ENCODE measurements at places on chromosomes 5 and 9.

DNA sequence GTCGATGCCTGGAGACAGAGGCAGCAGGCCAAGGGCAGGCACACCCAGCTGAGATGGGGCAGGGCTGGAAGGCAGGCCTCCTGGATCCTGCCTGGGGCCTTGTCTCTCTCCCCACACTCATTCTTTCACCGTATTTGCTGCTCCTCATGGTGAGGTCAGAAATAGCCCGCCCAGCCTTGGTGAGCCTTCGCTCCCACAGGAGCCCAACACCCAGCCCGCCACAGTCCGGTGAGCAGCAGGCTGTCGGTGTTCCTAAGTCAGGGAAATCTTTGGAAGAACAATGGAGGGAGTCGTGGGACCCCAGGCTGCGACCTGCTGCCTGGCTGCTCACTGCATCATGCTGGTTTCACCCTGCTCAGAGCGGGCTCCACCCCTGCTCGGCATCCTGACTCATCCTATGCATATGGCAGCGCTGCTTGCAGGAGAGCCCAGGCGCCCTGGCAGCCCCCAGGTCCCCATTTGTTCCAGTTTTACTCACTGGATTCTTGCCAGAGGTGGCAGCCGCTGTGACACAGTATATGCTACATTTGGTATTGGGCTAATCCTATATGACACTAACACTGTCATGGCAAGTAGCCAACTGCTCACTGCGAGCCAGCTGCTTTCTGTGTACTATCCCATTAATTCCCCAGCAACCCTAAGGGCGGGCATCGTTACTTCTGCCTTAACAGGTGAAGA is 53.2 kb upstream of the NCS1 start:
- no peak for DNase-seq
- H3K27me3 ChIP-seq: no peaks in the 10 kb centered on the region
- H3K4me1 ChIP-seq: no peaks in the 10 kb centered on the region
- H3K36me3 ChIP-seq: peaks cover 16% of the 10 kb centered on the region
- H3K4me3 ChIP-seq: no peak overlapping the region

DNA sequence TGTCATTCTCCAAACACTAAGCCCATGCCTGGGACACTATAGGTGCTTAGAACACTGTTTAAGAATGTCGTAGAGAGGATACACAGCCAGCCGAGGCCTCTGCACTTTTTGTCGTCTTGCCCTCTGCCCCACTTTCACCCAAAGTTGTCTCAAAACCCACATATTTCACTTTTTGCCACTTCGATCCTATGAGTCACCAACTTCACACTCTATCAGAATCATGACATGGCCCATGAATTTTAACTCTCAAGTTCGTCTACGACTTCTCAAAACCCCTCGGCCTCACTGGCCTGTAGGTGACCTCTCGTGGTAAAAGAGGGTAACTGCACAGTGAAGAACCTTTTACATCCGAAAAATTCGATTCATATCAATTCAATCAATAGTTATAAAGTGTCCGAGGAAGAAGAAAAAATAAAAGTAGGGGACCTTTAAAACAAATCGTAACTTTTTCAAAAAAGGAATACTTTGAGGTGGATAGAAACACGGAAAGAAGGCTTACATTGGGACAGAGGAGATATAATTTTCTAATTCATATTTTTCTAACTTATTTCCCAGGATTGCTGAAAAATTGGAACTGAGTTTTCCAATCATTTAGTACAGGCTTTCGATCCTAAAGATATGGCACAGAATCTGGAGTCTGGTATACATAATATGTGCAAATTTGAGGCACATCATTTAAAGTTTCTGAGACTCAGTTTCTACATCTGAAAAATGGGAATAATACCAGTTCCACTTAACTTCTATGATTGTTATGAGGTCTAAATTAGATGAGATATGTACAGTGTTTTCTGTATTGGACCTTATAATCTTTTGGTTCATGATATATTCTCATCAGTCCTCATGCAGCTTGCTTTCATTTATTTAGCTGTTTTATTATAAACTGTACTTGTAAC is 122.6 kb downstream of the APBA1 start:
- DNase-seq: peak; percentile 11
- H3K36me3 ChIP-seq: no peaks in the 10 kb centered on the region
- H3K27ac ChIP-seq: no peak overlapping the region
- H3K4me3 ChIP-seq: no peak overlapping the region
- no peaks in the 10 kb centered on the region for H3K27me3 ChIP-seq

GRCh38 chr5:82522897-82523296 is 244.7 kb upstream of the RPS23 start:
- DNase-seq: no peak
- no peaks in the 10 kb centered on the region for H3K27me3 ChIP-seq
- H3K27ac ChIP-seq: no peak overlapping the region
- no peak overlapping the region for H3K4me3 ChIP-seq
- H3K36me3 ChIP-seq: no peaks in the 10 kb centered on the region

DNA sequence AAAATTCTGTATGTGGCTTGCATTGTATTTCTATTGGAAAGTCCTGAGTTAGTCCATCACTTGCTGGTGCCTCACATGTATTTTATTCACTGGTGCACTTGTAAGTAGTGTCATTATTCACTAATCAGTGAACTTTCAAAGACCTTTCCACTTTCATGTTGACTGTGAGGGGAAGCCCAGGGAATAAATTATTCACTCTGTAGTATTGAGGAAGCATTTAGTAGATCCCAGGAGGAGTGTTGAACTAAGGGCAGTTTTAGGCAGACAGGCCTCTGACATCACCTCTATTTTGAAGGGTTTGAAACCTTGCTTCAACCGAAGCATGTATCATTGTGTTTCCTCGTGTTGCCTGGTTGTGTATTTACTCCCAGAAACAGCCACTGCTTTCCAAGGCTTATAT is 705.4 kb upstream of the RIOK2 start:
- DNase-seq: no peak
- no peak overlapping the region for H3K4me3 ChIP-seq
- no peaks in the 10 kb centered on the region for H3K36me3 ChIP-seq
- no peak overlapping the region for H3K27ac ChIP-seq
- H3K27me3 ChIP-seq: no peaks in the 10 kb centered on the region

GRCh38 chr9:108479989-108480652 is 375.7 kb downstream of the ACTL7B start:
- H3K27ac ChIP-seq: no peak overlapping the region
- no peak overlapping the region for H3K4me3 ChIP-seq
- H3K4me1 ChIP-seq: no peaks in the 10 kb centered on the region

- no peak for DNase-seq
- no peaks in the 10 kb centered on the region for H3K4me1 ChIP-seq
- H3K4me3 ChIP-seq: no peak overlapping the region
- no peak overlapping the region for H3K27ac ChIP-seq
These were observed 269.1 kb upstream of the MSX2 start for GRCh38 chr5:174455301-174455700.

DNA sequence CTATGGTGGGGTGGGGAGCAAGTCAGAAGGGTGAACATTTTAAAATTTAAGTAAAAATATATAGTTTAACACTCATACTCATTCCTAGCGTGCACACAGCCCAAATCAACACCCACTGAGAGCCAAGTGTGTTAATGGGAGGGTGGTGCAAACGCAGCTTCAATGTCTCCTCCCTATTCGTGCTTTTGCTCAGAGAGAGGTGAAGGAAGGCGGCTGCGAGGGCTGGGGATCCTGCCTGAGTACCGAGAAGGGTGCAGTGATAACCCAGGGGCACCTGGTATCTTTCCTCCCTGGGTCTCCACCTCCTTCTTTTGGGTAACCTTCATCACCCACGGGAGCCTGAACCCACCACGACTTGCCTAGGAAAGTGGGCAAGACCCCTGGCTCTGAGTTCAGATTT is 35.0 kb downstream of the FGF1 start:
- H3K36me3 ChIP-seq: no peaks in the 10 kb centered on the region
- H3K4me1 ChIP-seq: peaks cover 3% of the 10 kb centered on the region
- H3K4me3 ChIP-seq: no peak overlapping the region
- no peak for DNase-seq
- no peak overlapping the region for H3K27ac ChIP-seq

All from effector memory CD8-positive, alpha-beta T cell (primary cell).